ENCODE measurements at places on chromosomes 7 and 10.
A peak's percentile ranks its signal among the peaks of the same experiment; 100 is the strongest.

GRCh38 chr7:139825666-139826290 is 3.3 kb upstream of the TBXAS1 start:
- DNase-seq: no peak

GRCh38 chr7:116772423-116772863 is 89.9 kb upstream of the CAPZA2 start:
- no peak for DNase-seq

GRCh38 chr7:26850193-26850651 is 14.2 kb downstream of the SKAP2 start:
- no peak for DNase-seq

- DNase-seq: no peak
Measured at GRCh38 chr7:108345710-108346336, 110.4 kb downstream of the NRCAM start.

DNA sequence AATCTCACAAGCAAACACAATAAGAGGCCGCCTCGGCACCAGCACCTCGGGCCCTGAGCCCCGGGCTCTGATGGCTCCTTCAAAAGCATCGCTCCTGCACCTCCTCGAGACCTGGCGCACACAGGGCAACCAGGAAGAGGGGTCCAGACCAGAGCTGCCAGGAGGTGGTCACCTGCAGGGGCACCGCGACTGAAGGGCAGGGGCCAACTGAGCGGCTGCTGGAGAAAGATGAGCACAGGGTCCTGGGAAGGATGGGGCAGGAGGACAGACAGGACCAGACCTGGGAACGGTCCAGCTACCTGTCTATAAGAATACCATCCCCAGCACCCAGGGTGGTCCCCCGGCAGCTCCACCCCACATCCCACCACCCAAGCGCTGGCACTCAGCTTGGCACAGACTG is 20.8 kb downstream of the MAD1L1 start:
- no peak for DNase-seq

DNA sequence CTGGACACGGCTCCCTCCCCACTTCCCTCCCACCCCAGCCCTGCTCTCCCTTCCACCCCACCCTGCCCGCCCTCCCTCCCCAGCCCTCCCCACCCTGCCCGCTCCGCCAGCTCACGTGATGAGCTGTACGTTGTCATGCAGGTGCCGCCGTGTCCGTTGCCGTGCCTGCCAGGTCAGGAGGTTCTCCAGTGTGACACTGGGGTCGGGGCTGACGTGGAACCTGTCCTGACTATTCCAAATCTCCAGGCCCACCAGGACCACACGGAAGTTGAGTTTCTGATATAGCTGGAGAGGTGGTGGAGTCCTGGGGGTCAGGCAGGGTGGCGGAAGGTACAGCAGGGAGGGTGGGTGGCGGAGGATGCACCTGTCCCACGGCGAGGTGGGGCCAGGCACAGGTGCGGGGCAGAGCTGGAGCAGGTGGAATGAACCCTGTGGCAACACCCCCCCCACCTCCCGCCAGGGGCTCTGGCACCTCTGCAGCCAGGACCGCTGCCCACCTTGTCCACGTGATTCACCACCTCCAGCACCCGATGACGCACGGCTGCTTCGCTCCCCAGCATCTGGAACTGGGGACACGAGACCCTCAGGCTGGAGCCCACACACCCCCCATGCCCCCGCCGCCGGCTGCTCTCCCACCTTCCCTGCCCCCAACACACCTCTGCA is 4.2 kb downstream of the ADAM8 start:
- DNase-seq: no peak

DNA sequence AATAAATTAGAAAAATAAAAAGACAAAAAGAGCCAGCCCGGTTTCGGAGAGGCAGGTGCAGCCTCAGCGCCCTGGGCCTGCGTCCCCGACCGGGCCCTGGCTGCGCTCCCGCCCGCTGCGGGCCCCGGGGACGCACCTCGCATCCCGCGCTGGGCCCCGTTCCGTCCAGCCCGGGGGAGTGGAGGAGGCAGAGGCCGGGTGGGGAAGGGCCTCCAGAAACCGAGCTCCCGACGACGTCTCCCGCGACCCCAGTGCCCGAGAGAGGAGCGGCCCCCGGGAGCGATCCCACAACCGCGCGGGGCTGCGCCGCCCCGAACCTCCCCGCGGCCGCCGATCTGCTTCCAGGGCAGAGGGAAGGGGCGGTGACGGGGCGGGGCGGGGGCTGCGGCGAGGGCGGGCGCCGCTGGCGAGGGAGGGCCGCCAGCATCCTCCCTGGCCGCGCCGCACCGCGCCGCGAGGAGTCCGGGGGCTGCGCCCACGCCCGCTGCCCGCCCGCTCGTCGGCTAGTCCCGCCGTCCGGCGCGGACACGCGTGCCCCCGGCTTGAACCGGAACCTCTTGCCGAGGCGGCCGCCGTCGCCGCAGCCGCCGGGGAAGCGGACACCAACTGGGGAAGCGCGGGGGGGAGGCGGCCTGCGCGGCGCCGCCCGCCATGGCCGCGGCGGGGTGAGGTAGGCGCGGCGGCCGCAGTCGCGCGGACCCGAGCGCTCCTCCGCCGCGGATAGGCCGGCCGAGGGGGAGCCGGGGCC is at the start of gene CCNY:
Gene CCNY, plus strand, starts transcription at position 426 of the 748 bp plus-strand sequence. CDS start 545 bp downstream, outside the sequence.
- peak; percentile 75 for DNase-seq

- DNase-seq: no peak
Measured at GRCh38 chr7:82926477-82926876, 236.2 kb downstream of the PCLO start.

DNA sequence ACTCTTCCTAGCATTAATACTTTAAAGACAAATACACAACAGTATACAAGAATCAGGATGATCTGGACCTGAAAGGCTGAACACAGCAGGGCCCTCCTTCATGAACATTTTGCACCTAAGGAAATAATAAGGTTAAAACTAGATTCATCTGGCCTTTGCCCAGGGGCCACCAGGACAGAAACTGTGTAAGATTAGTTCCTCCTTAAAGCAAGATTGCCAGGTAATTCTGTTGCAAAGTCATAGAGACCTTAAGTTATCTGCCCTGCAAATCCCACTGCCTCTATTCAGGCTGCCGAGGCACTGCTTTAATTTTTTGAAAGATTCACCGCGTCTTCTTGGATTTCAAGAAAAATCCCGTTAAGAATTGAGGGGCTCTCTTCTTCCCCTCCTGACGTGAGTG is 1.6 kb upstream of the KIAA1217 start:
- DNase-seq: no peak

DNA sequence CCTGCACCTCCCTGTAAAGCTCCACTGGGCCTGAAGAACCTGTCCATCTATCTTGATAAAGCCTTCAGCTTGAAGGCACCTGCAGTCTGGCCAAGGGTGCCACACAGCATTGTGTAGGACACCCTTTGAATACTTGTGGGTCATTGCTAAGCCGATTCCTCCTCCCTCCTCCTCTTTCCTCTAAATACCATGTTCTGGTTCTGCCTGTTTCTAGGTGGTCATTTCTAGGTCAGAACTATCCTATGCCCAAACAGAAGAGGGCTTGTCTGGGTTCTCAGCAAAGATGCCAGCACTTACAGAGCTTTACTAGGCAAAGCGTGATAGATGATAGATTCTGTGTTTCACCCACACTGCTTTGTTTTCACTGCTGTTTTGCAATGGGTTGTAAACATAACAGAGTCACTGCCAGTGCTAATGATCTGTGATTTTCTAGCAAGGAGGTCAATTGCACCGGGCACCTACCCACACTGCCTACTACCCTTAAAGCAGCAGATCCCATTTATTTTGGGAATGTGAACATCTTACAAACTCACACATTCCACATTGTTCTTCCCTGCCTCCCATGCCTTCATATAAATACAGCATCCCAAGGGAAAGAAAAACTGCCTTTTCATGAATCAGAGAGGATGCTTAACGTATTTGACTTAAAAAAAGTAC is 279.1 kb upstream of the PITRM1 start:
- no peak for DNase-seq

GRCh38 chr7:81769891-81770727 is at the start of gene HGF:
HGF (minus strand) TSS chr7:81770047; CDS start chr7:81769971, 76 bp downstream.
- DNase-seq: no peak

DNA sequence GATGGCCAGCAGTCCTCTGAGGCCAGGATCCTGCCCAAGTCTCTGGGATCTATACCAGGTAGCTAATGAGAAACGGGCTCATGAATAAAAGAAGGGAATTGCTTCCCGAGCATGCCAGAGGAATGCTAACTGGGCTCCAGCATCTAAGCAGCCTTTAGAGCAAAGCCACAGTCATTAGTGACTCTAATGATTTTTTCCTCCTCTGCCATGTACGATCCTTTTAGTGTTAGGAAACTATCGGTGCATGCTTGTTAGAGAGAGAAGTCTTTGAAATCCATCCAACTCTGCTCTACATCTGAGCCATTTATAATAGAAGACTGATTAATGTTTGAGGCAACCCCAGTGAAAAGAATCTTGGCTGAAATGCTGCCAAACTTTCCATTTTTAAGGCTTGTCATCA is 124.9 kb upstream of the TCERG1L start:
- no peak for DNase-seq

DNA sequence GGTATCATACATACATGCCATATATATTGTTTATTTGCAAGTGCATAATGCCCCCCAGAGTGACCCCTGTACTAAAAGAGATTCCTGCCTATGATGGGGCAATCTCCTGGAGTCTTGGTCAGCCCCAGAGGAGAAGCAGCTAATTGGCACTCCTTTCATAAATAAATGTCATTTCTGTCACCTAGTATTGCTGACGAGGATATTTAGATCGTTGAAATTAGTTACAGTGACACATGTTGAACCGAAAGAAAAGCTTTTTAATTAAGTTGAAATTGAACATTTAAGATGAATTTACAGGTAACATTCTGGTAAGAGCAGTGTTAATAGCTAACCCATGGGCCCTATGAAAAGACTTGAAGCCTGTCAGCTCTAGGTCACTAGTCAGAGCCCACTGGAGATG is 210.5 kb upstream of the LRGUK start:
- no peak for DNase-seq

- no peak for DNase-seq
Measured at GRCh38 chr7:139231513-139232376, 708 bp downstream of the UBN2 start.

- no peak for DNase-seq
Measured at GRCh38 chr7:69067397-69067796, 530.9 kb upstream of the AUTS2 start.

DNA sequence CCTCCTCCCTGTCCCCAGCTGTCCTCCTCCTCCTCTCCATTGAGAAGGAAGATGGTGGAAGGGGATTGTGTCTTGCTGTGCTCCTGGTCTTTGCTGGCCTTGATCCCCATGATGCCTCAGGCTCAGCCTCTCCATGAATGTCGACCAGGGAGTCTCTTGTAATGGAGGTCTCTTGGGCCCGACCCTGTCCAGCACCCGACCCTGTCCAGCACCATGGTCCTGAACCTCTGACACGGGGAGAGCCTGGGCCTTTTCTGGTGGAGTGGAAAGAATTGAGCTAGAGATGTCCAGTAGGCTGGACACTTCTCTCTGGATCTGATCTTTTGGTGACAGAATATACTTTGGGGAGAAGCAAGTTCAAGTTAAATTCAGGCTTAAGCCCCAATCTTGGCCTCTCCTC is 42.3 kb upstream of the HMX3 start:
- DNase-seq: no peak

- no peak for DNase-seq
Measured at GRCh38 chr10:102634686-102635085, 9.6 kb upstream of the TRIM8 start.

GRCh38 chr10:6153845-6154244 is 48.9 kb upstream of the PFKFB3 start:
- no peak for DNase-seq

- DNase-seq: no peak
Measured at GRCh38 chr10:33759191-33759590, 424.7 kb upstream of the NRP1 start.

DNA sequence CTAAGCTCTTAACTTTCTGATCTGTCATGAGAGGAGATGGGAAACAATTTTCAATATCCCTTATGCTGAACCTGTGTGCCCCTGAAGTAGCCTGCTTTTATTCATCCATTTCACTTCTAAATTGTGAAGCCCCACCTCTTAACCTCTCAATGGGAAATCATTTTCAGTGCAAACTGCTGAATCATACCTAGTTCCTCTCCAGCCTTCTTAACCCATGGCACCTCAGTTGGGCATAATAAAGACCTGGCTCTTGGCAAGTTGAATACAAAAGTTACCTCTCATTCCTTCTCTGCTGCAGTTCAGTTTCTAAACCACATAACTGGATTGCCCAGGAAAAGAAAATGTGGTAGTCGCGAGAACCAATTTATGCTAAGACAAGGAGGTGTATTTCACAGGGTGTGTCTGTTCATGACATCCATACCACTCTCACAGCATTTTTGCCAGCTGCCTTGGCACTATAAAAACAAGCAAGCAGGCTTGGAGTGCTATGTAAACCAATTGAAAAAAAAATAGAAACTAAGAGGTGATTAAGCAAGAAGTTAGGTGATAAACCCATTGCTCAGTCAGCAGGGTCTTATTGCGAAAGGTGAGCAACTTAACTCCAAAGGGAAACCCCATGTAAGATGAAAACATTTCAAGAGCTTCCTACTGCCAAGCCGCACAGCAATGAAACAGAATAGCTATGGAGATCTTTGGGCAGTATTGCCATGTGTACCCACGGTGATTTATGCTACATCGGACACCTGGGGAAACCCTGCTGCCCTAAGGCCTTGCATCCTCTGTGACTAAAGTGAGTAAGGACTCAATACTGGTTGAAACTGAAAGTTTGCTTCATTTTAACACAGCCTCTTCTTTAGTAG is 57.0 kb upstream of the DKK1 start:
- no peak for DNase-seq

DNA sequence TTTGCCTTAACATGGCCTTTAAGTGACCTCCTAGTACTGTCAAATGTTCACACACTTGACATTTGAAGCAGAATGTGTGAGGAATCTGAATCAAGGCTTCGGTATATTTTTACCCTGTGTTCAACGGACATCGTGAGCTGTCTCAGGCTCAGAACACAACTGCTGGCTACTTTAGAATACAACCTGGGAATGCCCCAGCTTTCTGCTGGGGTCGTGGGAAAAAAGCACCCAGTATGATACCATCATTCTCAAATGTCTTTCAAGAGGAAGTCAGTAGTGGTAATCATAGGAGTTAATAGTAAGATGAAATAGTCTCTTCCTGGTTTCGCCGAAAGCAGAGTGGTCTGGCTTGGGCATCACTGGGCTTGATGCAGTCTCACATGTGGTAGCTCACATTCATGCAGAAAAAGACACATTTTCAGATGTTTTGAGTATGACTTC is 67.2 kb downstream of the CREB5 start:
- no peak for DNase-seq

All from hypothalamus (tissue), 51 donors.